ENCODE measurements at places on chromosomes 6 and 20.

DNA sequence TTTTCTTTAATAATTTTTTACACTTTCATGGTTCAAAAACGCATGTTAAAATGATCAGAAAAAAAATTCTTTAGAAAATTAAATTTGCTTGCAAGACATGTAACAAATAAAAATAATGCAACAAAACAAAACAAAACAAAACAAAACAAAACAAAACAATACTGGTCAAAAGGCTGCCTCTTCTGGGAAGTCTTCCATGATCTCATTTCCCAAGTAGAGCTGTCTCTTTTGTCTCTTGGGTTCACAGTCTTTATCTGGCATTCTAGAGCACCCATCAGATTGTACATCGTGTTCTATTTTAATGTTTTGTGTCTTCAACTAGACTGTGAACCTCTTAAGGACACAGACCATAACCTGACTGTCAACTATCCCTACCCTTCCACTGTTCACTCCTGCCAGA lies 25.3 kb downstream of the TP53INP2 start:
- no peak for DNase-seq

- DNase-seq: no peak
Measured at GRCh38 chr20:38303908-38304379, at the start of gene BPI. TSS of gene BPI (plus strand) at chr20:38304156. CDS start at chr20:38304224, 68 bp downstream.

DNA sequence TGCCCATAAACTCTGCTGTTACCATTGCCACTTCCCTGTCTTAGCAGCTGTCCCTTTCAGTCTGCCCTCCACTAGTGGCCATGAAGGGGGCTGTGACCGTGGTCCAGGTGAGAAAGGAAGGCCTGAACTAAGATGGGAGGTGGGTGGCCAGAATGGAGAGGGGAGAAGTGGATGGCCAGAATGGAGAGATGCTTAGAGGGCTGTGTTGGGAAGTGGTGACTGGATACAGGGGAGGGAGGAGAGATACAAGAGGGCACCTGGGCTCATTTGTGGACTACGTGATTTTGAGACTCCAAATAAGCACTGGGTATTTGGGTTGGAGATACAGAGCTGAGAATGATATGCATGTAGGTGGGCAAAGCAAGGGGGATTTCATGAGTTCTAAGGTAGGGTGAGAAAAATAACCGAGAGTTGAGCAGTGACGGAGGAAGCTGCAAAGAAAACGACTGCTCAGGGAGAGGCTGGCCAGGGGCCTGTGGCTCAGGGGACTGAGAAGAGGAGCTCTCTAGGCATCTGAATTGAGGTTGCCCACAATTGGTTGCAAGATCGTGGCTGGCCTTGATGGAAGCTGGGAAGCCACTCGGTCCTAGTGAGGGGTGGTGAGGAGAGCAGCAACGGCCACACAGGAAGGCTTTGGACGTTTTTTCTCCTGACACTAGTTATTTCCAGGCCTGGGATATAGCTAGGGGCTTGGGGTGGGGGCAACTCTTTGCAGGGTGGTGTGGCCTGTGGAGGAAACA lies 36.9 kb downstream of the PANK2 start:
- no peak for DNase-seq

GRCh38 chr6:28757429-28758045 lies 166.2 kb downstream of the TRIM27 start:
- DNase-seq: no peak

DNA sequence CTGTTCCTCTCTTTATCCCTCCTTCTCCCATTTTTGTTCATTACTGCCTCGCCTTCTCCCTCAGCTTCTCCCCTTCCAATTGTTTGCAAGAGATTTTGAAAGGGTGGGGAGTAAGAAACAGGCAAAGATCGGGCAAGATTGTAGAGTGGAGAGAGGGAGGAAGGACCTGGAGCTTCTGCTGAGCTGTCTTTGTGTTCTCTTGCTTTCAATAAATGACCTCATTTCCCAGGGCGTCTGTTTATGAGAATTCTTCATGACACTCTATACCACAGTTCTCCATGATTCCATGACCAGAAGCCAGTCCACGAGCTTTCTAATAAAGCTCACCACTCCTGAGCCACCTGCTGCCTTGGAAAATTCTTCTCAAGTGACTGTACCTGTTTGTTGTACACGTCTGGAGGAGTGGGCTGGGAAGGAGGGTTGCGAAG lies 50.0 kb upstream of the PLEKHG1 start:
- DNase-seq: no peak

DNA sequence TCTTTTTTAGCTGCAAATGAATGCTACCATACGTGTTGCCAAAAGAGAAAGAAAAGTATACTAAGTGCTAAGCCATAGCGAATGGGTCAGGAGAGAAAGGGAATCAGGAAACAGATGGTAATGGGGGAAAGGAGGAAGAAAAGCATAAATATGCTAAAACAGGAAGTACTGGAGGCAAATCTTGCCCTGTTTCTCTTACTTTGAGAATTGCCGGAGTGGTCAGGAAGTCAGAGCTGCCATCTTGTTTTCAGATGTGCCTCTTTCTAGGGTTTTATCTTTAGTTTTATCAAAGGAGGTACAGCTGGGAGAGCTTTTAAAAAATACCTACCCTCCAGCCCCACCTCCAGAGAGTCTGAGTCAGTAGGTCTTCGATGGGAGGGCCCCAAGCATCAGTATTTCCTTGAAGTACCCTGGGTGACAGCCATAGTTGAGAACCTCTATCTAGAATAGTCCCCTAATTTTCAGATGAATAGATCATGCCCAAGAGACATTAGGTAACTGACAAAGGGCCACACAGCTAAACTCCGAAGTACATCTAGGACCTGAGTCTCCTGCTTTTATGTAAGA lies 193.3 kb downstream of the CLIC5 start:
- DNase-seq: no peak

DNA sequence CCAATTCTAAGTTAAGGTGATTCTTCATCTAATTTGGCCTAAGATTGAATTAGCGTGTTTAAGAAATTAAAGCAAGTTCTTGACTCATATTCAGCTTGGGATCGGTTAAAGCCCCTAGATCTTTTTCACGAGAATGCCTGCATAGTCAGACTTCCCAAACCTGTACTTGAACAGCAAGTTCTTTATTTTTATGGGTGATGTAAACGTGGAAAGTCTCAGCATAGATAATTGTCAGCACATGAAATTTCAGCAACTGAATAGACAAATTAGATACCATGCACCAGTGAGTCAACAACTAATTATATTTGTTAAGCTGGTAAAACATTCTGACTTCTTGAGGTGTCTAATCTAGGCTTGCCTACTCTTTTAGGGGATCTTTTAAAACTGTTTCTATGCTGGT lies 183.1 kb upstream of the TNFAIP3 start:
- no peak for DNase-seq

All from NCI-H2227 treated with DMSO at 0.1 percent for 48 hours (cell line).